ENCODE measurements at places on chromosomes 7 and 10.

DNA sequence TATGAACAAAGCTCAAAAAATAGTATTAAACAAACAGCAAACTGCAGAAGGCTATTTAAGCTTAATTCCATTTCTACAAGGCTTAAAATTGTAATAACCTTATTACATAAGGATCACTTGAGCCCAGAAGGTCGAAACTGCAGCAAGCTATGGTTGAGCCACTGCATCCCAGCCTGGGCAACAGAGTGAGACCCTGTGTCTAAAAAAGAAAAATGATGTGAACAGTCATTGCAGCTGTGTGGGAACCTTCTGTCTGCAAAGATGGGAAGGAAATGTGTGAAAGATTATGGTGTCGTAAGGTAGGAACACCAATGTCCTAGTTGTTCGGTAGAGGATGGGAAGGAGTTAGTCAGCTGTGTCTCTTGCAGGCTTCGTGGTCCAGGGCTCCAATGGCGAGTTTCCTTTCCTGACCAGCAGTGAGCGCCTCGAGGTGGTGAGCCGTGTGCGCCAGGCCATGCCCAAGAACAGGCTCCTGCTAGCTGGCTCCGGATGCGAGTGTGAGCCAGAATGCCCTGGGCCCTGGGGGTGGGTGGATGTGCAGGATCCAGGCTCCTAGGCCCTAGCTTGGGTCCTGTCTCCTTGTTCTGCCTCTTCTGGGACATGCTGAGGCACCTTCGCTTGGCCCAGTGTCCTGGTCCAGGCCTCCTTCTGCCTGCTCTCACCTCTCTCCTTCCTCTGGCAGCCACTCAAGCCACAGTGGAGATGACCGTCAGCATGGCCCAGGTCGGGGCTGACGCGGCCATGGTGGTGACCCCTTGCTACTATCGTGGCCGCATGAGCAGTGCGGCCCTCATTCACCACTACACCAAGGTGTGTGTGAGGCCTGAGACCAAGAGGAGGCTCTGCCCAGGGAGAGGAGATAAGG is 9.1 kb downstream of the C10orf62 start:
- DNase-seq, result no peak

- no peak for DNase-seq
Measured at GRCh38 chr10:14736600-14737081, 38.1 kb downstream of the FAM107B start.

GRCh38 chr7:47576031-47576865 is 5.7 kb downstream of the TNS3 start:
- DNase-seq, result no peak

DNA sequence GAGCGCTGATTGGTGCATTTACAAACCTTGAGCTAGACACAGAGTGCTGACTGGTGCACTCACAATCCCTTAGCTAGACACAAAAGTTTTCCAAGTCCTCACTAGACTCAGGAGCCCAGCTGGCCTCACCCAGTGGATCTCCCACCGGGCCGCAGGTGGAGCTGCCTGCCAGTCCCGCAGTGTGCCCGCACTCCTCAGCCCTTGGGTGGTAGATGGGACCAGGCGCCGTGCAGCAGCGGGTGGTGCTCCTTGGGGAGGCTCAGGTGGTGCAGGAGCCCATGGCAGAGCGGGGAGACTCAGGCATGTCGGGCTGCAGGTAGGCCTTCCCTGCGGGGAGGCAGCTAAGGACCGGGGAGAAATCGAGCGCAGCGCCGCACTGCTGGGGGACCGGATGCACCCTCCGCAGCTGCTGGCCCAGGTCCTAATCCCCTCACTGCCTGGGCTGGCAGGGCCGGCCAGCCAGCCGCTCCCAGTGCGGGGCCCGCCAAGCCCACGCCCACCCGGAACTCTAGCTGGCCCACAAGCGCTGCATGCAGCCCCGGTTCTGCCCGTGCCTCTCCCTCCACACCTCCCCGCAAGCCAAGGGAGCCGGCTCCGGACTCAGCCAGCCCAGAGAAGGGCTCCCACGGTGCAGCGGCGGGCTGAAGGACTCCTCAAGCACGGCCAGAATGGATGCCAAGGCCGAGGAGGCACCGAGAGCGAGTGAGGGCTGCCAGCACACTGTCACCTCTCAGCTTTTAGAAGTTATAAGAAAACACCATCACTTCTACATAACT is 128.9 kb downstream of the ZNF438 start:
- no peak for DNase-seq

GRCh38 chr7:18724318-18724717 is 228.8 kb downstream of the HDAC9 start:
- DNase-seq, result no peak

DNA sequence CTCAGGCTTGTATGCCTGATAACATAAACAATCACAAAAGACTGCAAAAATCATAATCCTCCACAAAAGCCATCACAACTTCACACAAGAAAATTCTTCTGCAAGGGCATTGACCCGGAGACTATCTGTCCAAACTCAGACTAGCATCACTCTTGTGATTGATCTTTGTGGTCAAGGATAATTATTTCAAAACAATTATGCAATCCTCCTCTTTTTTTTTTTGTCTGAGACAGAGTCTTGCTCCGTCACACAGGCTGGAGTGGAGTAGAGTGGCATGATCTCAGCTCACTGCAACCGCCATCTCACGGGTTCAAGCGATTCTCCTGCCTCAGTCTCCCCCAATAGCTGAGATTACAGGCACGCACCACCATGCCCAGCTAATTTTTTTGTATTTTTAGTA is 22.2 kb downstream of the CDNF start:
- DNase-seq, result no peak

GRCh38 chr10:69692267-69692666 is 62.2 kb downstream of the FAM241B start:
- no peak for DNase-seq

DNA sequence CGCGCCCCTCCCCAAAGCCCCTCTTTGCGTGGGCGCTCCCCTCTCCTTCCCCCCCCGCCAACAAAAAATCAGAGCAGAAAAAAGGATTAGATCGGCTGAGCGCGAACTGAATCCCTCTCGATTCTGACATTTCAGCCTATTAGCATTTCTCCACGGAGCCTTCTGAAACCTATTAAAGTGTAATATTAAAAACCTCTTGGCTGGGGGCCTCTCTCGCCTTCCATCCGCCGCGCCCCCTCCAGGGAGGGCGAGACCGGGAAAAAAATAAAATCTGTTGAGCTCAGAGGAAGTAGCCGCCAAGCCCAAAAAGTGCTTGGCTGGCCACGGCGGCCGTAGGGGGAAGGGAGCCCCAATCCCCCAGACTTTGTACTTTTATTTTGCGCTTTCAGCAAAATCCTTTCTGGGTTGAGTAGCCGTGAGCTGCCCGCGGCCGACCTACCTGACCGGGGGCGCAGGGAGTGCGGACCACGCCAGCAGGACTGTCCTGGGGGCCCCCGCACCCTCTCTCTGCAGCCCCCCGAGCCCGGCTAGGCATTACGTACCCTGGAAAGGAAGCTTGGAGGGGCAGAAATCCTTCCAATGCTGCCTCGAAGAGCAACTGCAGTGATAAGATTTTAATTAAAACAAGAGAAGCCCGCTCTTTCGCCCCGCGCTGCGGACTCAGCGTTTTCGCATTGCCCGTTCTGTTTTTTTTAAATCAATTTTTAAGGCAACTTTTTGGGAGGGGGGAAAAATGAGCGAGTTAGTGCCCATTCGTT is 1.3 kb upstream of the TNRC18 start:
- no peak for DNase-seq

Measured in activated naive CD4-positive, alpha-beta T cell (primary cell).